ENCODE measurements at places on chromosomes 13 and 19. TPM values are rescaled to one million over a fixed set of nuclear protein-coding genes. Genes with fewer than 3 reads are reported as not detected.
A peak's percentile ranks its signal among the peaks of the same experiment; 100 is the strongest.

DNA sequence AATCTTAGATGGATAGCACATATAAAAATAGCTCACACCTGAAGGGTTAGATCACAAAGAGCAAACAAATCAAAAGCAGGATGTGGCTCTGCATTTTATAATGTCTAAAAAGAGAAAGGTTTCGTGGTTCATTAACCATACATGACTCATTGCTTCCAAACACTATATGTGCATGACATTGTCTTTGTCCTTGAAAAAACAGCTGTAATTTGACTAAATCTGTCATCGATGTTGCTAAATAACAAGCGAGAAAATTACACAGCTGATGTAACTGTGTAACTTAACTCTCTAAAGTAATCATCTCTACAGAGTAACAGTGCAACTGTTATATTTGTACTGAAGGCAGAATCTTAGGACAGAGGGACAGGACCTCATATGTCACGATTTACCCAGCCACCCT, 383.1 kb upstream of the GPC6 start:
- H3K27me3 ChIP-seq = no peaks in the 10 kb centered on the region
- no peak overlapping the region for H3K4me3 ChIP-seq
- no peaks in the 10 kb centered on the region for H3K36me3 ChIP-seq
- H3K27ac ChIP-seq = no peak overlapping the region

DNA sequence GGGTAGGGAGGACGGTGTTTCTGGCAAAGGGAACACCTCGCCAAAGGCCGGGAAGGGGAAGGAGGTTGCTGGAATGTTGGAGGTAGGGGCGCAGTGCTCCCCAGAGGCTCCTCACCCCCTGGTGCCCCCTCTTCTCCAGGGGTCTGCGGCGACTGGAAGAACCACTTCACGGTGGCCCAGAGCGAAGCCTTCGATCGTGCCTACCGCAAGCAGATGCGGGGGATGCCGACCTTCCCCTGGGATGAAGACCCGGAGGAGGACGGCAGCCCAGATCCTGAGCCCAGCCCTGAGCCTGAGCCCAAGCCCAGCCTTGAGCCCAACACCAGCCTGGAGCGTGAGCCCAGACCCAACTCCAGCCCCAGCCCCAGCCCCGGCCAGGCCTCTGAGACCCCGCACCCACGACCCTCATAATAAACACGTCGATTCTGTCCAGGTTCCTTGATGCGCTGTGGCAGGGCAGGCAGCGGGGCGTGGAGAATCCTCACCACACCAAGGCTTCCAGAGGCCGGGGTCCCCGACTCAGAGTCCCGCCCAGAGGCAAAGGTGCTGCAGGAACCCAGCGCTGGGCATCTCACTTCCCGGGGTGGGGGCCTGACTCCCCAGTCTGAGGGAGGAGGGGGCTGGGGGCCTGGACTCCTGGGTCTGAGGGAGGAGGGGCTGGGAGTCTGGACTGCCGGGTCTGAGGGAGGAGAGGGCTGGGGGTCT, 7.4 kb upstream of the SPACA4 start:
- H3K27ac ChIP-seq = no peak overlapping the region
- H3K4me1 ChIP-seq = no peaks in the 10 kb centered on the region
- no peak overlapping the region for H3K4me3 ChIP-seq
- no peak for DNase-seq

DNA sequence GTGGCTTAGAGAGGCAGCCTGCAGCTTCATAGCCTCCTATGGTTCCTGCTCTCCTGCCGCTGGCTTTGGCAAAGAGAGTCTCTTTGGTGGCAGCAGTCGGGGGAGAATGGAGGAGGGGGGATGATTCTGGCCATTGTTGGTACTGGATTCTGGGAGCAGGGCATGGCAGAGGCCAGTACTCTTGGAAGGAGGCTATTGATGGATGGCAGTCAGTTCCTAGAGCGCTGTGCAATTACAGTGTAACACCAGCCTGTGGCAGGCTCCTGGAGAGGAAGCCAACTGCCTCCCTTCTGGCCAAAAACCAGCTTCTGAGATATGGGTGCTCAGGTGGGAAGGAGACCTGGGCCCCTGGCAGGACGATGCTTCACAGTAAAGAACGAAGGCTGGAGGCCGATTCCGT, 47.9 kb upstream of the TMTC4 start:
- H3K27me3 ChIP-seq = no peaks in the 10 kb centered on the region
- DNase-seq = peak; percentile 6
- no peak overlapping the region for H3K27ac ChIP-seq
- H3K36me3 ChIP-seq = no peaks in the 10 kb centered on the region
- no peak overlapping the region for H3K4me3 ChIP-seq
- no peaks in the 10 kb centered on the region for H3K4me1 ChIP-seq

DNA sequence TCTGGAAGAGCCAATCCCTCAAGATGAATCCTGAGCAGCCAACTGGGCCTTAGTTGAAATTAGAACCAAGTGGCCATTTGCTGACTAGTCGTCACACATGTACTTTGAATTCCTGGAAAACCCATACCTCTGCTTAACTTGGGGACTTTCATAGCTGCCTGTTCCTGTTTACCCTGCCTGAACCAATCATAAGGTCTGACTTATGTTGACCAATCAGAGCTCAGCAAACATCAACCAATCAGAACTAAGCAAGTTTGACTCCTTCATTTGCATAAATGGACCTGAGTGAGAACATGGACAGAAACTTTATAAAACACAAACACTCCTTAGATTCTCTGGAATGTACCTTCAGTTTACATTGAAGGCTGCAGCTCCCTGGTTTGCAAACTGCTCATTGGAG, 50.8 kb downstream of the LATS2 start:
- no peaks in the 10 kb centered on the region for H3K36me3 ChIP-seq
- peaks cover 11% of the 10 kb centered on the region for H3K4me1 ChIP-seq
- H3K27me3 ChIP-seq = no peaks in the 10 kb centered on the region
- H3K4me3 ChIP-seq = no peak overlapping the region
- DNase-seq = no peak

- no peaks in the 10 kb centered on the region for H3K4me1 ChIP-seq
- no peaks in the 10 kb centered on the region for H3K27me3 ChIP-seq
These were observed 369.6 kb downstream of the DCT start for GRCh38 chr13:94109715-94110374.

DNA sequence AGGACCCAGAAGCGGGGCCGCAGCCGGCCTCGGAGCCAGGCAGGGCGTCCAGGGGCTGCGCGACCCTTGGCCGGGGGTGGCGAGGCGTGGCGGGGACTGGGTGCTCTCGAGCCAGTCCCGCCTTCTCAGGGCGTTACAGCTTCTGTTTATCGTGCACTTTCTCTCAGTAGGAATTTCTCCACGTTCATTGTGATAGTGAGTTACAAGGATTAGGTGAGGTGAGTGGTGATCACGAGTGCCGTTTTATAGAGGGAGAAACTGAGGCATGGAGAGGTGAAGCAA, 600 bp downstream of the AP1M1 start:
- peak overlapping the region; percentile 84 for H3K4me3 ChIP-seq
- H3K4me1 ChIP-seq = peaks cover 3% of the 10 kb centered on the region
- no peaks in the 10 kb centered on the region for H3K36me3 ChIP-seq
- H3K27ac ChIP-seq = no peak overlapping the region
- no peak for DNase-seq

GRCh38 chr13:20193162-20193906, 596 bp upstream of the GJB2 start:
- H3K4me3 ChIP-seq = peak overlapping the region; percentile 74
- H3K4me1 ChIP-seq = peaks cover 22% of the 10 kb centered on the region
- peak; percentile 35 for DNase-seq
- H3K27ac ChIP-seq = no peak overlapping the region

DNA sequence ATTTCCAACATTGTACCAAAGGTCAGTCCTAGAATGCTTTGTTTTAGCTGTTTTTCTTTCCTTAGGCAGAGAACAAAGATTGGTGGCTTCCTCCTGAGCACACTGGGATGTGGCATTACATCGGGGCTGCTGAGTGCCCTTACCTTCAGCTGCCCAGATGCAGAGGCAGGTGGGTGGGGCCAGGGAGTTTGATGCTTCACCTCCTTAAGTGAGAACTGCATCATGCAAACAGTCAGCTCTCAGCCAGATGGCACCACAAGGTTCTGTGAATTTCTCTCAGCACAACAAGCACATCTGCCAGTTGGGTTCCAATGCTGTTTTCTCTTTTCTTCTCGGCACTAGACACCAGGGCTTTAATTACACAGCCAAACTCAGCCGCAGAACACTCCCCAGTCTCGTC, 87.4 kb upstream of the UBL3 start:
- peaks cover 19% of the 10 kb centered on the region for H3K4me1 ChIP-seq
- no peak overlapping the region for H3K27ac ChIP-seq
- no peaks in the 10 kb centered on the region for H3K36me3 ChIP-seq

GRCh38 chr13:77894743-77895142, 23.9 kb downstream of the EDNRB start:
- DNase-seq = no peak
- H3K4me1 ChIP-seq = peaks cover 3% of the 10 kb centered on the region
- no peak overlapping the region for H3K27ac ChIP-seq
- H3K36me3 ChIP-seq = no peaks in the 10 kb centered on the region

- H3K36me3 ChIP-seq = no peaks in the 10 kb centered on the region
- DNase-seq = no peak
- no peak overlapping the region for H3K4me3 ChIP-seq
- no peaks in the 10 kb centered on the region for H3K27me3 ChIP-seq
- H3K27ac ChIP-seq = no peak overlapping the region
These were observed 13.2 kb downstream of the LNX2 start for GRCh38 chr13:27607125-27607524.

- no peaks in the 10 kb centered on the region for H3K36me3 ChIP-seq
- no peaks in the 10 kb centered on the region for H3K4me1 ChIP-seq
- no peak overlapping the region for H3K27ac ChIP-seq
- DNase-seq = no peak
These were observed 136.4 kb upstream of the PCDH9 start for GRCh38 chr13:67366533-67366932.

GRCh38 chr13:74886502-74886901, 595.5 kb downstream of the TBC1D4 start:
- H3K4me1 ChIP-seq = no peaks in the 10 kb centered on the region
- H3K4me3 ChIP-seq = no peak overlapping the region
- no peaks in the 10 kb centered on the region for H3K27me3 ChIP-seq

DNA sequence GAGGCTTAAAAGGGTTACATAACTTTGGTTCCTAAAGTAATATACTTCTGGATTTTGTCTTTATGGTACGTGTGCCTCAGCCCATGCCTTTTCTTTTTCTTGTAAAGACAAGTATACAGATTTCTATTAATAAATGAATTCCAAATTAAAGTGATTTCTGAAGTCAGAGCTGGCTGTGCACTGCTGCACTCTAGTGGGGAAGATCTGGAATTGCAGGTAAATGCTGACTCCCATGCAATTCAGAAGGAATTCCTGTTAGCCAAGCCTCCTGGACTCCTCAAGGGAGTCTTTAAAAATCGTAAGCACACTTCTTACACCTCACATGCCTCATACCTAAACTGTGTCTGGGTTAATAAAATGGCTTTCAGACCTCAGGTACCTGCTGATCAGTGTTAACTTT, 118.4 kb upstream of the SLC7A1 start:
- no peaks in the 10 kb centered on the region for H3K4me1 ChIP-seq
- no peak overlapping the region for H3K4me3 ChIP-seq
- no peaks in the 10 kb centered on the region for H3K36me3 ChIP-seq
- no peaks in the 10 kb centered on the region for H3K27me3 ChIP-seq

DNA sequence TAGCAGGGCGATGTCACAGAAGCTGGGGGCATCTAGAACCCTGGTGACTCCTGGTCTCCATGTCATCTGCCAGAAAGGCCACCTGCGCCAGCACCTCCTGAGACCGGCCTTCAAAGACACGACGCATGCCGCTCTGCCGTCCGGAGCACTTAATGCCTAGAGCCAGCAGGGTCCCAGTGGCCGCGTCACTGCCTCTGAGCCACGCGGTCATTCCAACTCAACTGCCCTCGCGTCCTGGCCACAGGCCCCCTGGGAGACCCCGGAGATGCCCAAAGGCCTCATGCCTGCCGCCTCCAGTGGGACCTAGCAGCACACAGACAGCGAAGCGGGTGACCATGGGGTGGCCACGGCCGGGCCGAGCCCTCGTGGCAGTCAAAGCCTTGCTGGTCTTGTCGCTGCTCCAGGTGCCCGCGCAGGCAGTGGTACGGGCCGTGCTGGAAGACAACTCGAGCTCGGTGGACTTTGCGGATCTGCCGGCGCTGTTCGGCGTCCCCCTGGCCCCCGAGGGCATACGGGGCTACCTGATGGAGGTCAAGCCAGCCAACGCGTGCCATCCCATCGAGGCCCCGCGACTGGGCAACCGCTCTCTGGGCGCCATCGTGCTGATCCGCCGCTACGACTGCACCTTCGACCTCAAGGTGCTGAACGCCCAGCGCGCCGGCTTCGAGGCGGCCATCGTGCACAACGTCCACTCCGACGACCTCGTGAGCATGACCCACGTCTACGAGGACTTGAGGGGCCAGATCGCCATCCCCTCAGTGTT, at the start of gene ZNRF4:
Gene ZNRF4 (plus strand): TSS at position 51 of the 763 bp plus-strand sequence. CDS start 75 bp downstream, at position 126.
- H3K4me1 ChIP-seq = no peaks in the 10 kb centered on the region
- no peak within 1 kb of the TSS for H3K4me3 ChIP-seq
- no peak for DNase-seq
- no peaks in the 10 kb centered on the region for H3K36me3 ChIP-seq

DNA sequence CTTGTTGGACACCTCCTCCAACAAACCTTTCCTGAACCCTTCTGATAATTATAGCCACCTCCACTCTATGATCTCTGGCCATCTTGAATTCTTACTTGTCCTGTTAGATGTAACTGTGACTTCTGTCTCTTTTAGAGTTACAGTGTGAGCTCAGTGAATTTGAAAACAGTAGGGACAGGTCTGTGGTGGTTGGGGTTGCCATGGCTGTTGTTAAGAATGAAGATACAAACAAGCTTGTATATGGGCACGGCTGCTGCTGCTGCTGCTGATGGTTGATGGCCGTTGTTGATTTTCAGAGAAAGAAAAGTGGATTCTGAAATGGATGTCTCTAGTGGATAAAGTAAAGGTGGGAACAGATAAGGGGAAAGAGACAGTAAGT, 101.5 kb downstream of the STARD13 start:
- no peaks in the 10 kb centered on the region for H3K36me3 ChIP-seq
- peaks cover 12% of the 10 kb centered on the region for H3K4me1 ChIP-seq
- H3K27ac ChIP-seq = no peak overlapping the region
- DNase-seq = no peak
- H3K27me3 ChIP-seq = peaks cover 19% of the 10 kb centered on the region

The CGB3 gene
- not detected for total RNA-seq

The NCCRP1 gene
- 1.0 TPM for total RNA-seq

The GJB2 gene
- total RNA-seq = not detected

The NXNL1 gene
- not detected for total RNA-seq

The VSTM2B gene
- not detected for total RNA-seq

The F2RL3 gene
- 0.03 TPM for total RNA-seq

The ZNF492 gene
- total RNA-seq = not detected
